Gastroesophageal sphincter (tissue), 4 donors: ENCODE measurements at places on chromosomes 6 and 20.

DNA sequence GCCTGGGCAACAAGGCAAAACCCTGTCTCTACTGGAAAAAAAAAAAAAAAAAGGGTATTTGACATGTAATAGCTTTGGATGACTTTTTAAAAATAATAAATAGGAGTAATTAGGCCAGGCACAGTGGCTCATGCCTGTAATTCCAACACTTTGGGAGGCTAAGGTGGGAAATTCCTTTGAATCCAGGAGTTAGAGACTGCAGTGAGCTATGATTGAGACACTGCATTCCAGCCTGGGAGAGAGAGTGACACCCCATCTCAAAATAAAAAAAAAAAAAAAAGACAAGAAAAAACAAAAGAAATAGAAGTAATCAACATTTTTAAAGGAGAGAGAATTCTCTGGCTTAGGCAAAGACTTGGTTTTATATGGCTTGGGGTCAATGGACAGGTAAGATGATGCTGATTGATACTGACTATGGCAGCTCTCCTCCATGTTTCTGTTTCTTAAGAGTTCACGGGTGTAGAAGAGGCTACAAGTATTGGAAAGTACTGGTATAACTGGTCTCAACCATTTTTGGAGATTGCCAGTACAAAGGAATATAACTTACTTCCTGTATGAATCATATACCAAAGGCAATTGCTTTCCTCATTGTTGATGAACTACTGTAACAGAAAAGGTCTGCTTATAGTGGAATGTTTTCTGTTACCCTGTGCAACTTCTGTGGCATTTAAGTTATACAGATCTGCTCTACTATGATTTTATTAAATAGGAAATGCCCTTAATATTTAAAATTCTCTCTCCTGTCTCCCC is 10.1 kb downstream of the MAP3K5 start:
- no peak for ATAC-seq

DNA sequence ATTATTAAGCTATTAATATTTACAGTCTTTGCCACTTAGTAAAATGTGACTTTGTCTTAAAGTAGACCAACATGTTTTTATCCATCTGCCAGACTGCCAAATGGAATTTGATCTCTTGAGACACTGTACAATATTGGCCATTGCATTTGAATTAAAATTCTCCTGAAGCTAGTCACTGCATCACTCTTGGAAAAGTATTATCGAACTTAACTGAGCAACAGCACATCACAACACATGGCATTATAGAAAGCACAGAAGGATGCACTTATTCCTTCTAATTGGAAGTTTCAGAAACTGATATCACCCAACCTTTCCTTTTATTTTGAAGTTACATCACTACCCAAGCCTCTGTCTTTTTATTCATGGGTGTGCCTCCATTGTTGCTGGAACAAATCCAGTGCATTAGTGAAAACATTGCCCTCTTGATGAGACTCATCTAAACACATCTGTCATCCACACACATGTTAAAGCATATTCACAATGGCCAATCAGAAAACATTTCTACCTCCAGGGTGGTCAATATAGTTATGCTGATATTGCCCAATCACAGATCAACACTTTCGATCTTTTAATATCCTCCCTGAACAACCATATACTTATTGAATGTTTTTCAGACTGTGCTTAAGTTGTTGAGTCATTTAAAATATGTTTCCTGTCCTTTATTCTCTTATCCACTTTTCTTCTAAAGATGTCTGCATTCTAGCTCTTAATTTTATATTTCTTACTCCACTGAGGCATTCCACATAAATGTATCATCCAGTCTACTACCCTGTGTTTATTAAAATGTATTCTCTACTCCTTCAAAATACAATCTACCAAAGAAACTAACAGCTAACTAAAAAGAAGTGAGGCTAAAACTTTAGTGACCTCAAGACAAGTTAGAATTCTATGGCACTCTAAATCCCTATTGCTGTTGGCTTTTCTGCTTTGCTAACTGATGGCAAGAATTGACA is 535.0 kb downstream of the RFPL4B start:
- ATAC-seq: no peak

DNA sequence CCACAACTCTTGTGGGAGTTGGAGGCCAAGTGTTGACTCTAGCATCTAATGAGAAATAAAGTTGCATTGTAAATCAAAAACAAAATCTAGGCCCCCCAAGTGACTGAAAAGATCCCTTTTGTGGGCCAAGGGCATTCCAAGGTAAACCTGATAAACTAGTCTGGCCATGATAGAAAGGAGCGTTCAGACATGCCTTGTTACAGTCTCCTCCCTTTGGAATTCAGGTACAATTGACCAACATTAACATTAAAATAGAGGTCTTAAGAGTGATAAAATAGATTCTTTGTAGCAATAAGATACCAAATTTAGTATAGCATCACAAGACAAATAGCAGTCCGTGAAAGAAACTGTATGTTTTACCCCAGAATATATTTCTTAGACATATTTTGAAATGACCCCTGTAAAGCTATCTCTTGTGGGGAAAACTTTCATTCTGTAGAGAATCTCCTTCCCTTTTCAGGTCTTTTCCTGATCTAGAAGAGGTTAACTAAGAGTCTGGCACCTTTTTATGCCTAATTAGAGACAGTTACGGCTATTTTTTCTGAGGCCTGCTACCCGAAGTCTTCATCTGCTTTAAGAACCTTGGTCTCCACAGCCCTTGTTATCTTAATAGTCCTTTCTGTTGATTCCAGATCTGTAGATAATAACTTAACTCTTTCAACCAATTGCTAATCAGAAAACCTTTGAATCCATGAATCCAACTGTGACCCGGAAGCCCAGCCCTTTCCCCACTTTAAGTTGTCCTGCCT is 495.4 kb upstream of the MMS22L start:
- ATAC-seq: no peak

DNA sequence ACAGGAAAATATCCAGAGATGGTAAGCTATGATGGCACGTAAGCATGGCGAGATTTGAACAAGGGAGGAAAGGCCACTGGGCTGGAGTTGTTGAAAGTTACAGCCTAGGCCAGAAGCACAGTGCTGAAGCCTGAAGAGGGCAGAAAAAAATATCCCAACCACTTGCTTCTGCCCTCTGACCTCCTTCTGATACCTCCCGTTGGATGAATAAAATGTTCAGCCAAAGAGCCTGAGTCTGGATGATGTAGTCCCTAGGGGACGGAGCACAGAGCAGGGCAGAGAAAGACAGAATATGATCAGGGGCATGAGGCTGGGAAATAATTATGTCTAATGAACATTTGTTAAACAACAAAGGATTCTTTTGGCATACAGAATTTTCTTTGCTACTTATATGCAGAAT is 19.7 kb downstream of the KLHL31 start:
- no peak for ATAC-seq

DNA sequence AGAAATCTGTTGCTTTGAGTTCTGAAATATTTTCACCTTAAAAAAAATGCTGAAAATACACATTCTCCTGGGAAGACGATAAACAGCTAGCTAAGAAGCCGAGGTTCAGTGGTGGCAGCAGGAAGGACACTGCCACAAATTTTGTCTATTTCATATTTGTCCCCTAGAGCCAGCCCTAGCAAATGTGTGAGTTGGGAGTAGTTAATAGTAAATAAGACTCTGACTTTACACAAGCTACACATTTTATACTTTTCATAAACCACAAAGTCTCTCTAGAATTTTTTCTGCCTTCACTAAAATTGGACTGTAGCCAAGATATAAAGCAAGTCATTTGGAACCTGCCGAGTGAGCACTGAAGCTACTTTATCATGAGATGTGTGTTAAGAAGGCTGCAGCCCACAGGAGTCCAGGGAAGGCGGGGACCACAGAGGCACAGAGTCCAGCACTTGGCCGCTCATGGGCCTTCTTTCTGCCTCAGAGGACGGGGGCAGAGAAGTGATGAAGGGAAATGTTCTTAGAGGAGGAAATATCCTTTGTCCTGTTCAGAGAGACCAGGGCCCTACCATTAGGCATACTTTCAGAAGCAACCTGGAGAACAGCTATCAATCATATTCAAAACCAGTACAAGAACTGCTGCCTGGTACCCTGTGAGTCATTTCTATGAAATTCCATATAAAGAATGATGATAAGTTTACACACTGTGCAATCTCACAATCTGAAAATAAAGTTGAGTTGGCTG is 241.7 kb upstream of the TAB2 start:
- no peak for ATAC-seq
